ENCODE measurements at places on chromosomes 1 and 21.
A peak's percentile ranks its signal among the peaks of the same experiment; 100 is the strongest.

- no peak for DNase-seq
These were observed 12.3 kb upstream of the ADAM30 start for GRCh38 chr1:119908661-119909060.

GRCh38 chr1:82032068-82032467 lies 231.3 kb downstream of the ADGRL2 start:
- DNase-seq: no peak

- DNase-seq: no peak
These were observed 231.6 kb downstream of the SLC35F3 start for GRCh38 chr1:234136073-234136472.

GRCh38 chr1:209769171-209769904 lies 13.5 kb downstream of the TRAF3IP3 start:
- peak; percentile 53 for DNase-seq

DNA sequence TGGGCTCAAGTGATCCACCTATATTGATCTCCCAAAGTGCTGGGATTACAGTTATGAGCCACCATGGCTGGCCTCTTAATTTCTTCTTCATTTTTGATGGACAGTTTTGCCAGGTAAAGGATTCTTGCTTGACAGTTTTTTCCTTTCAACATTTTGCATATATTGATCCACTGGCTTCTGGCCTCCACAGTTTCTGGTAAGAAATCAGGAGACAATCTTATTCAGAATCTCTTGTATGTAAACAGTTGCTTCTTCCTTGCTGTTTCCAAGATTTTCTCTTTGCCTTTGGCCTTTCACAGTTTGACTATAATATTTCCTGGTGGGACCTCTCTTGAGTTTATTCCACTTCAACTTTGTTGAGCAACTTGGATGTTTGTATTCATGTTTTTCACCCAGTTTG lies 20.1 kb upstream of the KLF18 start:
- DNase-seq: no peak

DNA sequence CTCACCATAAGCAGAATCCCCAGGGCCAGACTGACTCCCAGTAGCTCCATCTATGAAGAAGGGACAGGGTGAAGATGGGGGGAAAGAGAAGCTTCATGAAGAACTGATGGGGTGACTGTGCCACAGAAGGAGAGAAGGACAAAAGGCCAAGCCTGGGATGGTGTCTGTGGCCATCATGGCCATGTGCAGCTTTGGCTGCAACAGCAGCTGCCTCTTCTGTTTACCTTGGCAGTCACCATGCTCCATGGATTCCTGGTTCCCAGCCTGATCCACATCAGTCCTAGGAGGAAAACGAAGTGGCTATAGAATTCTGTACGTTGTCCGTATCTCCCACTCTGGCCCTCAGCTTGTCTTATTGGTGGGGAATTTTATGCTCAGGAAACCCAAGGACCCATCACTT lies 12.0 kb downstream of the SEMA6C start:
- no peak for DNase-seq

DNA sequence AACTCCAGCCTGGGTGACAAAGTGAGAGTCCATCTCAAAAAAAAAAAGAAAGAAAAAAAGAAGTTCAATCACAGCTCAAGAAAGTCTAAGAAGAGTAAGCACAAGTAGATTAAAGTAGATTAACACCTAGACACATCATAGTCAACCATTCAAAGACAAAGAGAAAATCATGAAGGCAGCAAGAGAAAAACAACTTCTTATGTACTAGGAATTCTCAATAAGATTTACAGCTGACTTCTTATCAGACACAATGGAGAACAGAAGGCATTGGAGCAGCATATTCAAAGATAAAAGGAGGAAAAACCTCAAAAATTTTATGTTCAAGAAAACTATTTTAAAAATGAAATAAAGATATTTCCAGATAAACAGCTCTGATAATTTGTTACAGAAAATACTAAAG lies 147.3 kb downstream of the LBR start:
- DNase-seq: no peak

DNA sequence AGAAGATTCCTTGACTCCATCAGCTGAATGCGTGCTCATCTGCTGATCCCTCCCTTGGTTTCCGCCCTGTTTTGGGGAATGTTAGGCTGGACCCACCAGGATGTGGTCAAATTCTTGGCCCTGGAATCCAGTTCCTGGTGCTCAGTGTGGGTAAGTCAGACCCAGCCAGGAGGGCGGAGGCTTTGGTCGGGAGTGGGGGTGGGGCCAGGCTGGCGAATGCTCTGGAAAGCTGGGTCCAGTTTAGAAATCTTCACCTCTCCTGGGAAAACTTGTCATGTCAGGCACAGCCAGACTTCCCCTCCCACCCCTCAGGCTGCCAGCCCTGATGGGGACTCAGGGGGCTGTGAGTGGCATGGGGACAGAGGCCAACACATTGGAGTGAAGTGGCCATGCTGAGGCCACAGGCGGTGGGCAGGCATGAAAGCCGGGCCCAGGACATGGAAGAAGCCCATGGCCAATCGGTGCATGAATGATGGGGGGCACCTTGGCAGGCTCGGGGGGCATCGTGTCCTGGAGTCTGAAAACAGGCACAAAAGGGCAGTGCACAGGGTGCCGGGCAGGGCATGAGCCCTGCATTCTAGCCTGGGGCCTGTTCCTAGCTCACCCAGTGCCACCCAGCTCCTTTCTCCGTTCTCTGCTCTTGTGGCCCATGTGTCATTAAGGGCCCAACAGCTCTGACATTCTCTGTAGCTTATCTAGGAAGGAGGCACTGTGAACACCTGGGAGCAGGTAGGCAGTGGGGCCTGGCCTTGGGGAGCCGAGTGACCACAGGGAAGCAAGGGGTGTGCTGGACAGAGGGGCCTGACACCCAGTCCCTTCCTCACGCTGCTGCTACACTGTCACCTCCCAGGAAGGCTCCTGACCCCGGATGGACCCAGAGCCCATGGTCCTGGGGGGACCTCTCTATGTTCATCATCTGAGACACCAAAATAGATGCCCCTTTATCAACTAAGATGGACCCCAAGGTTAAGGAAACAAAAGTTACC lies 14.6 kb upstream of the PADI1 start:
- DNase-seq: peak; percentile 94

GRCh38 chr1:22184892-22185612 lies 42.2 kb upstream of the WNT4 start:
- no peak for DNase-seq

DNA sequence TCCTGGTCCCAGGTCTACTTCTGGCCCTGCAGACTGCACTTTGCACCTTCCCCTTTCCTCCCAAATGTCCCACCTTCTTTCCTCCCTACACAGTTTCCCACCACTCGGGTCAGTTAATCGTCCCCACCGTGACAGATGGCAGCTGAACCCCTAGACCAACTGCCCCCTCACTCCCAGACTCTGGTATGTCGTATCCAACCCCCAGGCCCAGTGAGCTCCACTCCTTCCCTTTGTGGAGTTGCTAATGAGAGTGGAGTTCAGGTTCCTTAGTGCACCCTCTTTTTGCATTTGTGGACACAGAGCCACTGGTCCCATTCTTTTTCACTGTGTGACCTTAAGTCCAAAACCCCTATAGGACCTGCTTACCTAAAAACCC lies 1.8 kb downstream of the MAN1C1 start:
- DNase-seq: no peak

- DNase-seq: no peak
These were observed 273.9 kb downstream of the KIF26B start for GRCh38 chr1:245428681-245429080.

- DNase-seq: no peak
These were observed 15.5 kb upstream of the PPP1R15B start for GRCh38 chr1:204426971-204427701.
